Heart right ventricle (tissue), 16 donors: ENCODE measurements at places on chromosomes 6 and 20.

DNA sequence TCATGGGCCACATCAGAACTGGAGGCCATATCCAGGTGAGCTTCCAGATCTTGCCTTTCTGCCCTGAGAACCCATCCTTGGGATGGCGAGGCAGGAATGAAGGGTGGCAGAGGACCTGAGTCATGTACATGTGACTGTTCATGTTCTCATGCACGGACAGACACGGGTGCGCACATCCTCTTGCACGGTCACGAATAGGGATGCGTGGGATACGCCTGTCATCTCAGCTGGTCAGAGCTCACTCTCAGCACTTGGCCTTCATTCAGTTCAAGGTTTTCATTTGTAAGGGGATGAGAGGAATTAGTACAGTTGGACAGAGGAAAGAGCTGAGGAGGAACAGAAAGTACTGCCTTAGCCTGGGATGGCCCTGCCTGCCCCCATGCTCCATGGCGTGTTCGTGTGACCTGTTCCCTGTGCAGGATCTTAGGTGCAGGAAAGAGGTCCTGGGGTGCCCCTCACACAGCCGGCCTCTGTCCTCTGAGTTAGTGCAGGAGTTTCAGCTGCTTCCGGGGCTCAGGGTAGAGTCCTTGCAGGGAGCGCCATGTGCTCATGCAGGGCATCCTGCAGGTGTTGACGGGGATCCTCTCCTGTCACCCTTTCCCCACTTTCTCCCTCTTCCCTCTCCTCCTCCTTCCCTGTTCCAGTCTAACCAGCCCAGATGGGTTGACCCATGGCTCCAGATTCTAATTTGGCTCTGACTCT lies 173.4 kb downstream of the DTNBP1 start:
- DNase-seq: no peak

- no peak for DNase-seq
Observed at GRCh38 chr6:169913096-169913638, 161.7 kb downstream of the ERMARD start.

DNA sequence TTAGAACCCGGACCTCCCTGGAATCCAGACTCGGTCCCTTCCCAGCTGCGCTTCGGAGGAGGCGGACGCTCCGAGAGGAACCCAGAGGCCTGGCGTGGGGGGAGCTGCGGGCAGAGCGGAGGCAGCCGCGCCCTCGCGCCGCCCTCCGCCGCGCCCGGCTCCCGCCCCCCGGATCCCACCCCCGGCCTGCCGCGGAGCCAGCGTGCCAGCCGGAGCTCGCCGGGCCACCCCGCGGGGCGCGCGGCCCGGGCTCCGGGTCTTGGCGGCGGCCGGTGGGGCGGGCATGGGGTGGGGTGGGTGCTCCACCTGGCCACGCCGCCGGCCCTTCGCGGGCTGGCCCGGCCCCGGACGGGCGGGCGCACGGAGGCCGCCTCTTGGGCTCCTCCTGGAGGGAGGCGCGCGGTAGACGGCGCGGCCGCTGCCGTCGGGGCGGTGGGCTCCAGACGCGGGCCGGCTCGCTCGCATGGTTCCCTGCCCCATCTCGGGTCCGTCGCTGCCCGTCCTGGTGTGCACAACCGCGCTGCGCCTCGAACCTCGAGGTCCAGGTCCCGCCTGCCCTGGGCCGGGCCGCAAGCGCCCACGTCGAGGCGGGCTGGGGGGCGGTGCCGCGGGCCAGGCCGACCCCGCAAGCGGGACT lies 592 bp upstream of the CDYL start:
- DNase-seq: peak; percentile 67

DNA sequence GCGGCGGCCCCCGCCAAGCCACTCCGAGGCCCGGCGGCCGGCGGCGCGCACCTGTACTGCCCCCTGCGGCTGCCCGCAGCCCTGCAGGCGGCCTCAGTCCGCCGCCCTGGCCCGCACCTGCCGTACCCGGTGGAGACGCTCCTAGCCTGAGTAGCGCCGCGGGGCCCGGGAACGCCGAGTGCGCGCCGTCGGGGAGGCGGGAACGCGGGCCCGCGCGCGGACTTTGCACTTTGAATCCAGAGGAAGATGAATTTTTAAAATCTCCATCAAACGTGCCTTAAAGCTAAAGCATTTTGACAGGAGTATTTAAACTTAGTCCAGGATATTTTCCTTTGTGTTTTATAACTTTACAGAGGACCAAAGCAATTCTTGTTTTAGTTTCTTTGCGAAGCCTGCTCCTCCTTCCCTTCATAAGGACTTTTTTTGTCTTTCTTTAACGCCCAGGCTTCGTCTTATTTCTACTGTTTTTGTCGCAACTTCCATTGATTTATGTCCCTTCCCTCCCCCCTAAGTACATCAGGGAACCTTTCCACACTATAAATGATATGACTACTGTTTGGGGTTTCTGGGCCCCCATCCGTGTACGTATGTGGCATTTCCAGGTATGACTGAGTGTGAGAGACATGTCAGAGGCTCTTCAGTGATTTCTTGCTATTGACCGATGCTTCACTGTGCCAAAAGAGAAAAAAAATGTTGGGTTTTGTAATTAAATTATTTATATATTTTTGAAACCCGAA lies 2.0 kb downstream of the FOXQ1 start:
- DNase-seq: no peak

DNA sequence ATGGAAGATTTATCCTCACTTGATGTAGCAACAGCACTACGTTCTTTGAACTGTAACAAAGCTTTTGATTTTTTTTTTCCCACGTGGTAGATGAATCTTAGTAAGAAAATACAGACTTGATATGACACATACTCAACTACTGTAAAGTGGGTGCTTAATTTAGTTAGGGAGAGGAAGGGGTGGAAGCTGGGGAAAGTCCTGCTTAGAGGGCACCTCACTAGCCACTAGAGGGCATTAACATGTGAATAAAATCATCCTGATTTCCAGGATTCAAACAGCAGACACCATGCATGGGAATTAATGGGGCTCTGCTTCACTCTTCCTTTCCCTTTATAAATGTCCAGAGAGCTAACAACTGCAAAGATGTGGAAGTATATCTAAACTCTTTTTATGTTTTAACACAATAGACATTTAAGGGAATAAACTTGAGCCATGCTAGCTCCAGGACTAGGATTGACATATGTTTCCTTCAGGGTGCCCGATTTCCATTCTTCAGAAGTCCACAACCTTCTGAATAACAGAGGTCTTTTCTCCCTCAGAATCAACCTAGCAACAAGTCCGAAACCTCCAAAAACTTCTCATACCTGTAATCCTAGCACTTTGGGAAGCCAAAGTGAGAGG lies 250.1 kb downstream of the ATXN1 start:
- no peak for DNase-seq

DNA sequence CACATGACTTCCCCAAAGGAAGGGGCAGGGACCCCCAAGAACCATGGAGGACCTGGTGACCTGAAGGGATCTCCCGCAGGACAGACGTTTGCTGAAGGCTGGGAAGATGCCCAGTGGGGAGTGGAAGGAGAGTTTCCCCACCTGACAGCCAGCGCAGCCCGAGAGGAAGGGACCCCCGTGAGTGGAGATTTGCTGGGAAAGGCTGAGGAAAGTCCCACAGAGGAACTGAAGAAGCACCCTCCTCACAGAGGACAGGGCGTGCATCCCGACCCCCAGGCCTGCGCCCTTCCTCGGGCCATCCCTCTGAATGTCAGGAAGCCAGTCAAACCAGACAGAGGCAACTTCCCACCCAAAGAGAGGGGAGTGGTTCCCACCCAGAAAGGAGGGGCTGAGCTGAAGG lies 29.6 kb upstream of the AAR2 start:
- DNase-seq: no peak

DNA sequence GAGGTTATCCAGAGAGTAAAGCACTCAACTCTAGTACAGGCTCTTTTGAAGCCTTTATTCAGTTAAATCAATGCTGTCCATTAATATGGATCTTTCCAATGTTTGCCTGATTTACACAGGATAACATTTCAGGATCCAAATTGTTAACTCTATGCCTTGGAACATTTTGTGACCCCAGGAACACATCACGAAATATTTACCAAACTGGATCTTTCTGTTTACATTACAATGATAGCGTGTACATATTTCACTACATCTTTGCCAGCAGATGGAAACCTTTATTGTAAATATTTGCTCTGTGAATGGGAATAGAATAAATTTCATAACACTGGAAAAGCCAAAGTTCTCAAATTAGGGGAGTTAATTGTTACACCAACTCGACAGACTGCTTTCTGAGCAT lies 23.5 kb downstream of the BPIFA2 start:
- DNase-seq: no peak

DNA sequence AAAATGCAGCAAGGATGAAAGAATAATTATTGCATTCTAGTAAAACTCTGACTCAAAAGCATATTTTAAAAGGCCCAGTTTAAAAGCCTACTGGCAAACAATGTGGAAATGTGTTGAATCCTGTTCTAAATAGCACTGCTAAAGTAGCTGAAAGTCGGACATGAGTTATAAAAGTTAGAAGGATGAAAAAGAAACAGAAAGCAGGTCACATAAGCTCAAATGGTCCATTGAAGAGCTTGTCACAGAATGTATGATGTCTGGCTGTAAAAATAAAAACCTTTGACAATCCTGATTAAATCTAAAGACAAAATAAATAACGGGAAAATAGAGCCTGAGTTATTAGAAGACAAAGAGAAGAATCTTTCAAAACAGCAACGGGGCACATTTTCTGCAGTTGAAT lies 218.6 kb upstream of the UFL1 start:
- DNase-seq: no peak

GRCh38 chr6:63236398-63236817 lies 25.1 kb downstream of the FKBP1C start:
- DNase-seq: no peak

DNA sequence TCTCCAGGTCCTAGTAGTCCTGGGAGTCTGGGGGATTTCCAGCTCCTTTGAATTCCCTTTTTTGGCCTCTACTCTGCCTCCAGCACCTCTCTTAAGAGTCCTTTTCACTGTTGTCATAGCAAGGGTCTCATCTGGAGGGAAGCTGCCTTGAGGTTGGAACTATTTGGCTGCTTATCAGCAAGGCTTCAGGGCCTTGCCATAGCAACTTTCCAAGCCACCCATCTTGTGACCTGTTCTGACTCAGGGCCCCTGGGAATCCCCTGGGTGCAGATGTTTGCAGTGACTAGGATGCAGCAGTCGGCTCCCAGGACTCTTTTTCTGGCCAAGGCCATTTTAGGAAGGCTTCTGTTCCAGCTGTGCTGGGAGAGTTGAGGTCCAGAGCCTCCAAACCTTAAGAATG lies 12.4 kb downstream of the PKIG start:
- peak; percentile 48 for DNase-seq

- DNase-seq: no peak
Observed at GRCh38 chr6:89640804-89641203, 2.3 kb upstream of the LYRM2 start.

DNA sequence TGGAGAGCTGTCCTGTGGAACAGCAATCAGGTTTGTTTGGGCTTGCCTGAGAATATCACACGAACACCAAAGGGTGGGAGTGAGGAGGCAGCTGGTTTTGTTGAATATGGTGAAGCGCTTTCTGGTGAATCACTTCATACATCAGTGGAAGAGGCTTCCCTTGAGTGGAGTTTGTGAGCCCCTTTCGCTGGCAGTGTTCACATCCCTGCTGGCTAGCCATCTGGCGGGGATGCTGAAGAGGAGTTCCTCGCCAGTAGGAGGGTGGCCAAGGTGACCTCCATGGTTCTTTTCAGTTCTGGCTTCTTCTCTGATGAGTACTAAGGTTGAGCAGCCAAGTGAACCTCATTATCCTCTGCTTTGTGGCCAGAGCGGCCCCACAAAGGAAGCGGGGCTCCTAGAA lies 37.7 kb upstream of the RNF8 start:
- DNase-seq: no peak

DNA sequence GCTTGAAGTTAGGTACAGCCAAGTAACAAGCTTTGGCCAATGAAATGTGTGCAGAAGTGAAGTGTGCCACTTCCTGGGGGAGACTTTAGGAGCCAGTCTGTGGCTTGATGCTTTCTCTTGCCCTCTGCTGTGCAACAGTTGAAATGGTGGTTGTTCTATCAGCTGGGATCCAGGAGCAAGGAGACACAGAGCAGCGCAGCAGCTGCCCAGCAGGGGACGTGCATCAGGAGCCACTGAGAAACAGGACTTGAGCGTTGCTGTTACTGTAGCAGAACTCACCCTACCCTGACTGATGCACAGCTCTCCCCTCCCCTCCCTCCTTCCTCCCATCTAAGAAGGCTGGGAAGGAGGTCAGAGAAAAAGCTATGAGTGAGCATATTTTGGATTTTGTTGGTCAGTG lies 18.9 kb upstream of the CCN5 start:
- DNase-seq: no peak

DNA sequence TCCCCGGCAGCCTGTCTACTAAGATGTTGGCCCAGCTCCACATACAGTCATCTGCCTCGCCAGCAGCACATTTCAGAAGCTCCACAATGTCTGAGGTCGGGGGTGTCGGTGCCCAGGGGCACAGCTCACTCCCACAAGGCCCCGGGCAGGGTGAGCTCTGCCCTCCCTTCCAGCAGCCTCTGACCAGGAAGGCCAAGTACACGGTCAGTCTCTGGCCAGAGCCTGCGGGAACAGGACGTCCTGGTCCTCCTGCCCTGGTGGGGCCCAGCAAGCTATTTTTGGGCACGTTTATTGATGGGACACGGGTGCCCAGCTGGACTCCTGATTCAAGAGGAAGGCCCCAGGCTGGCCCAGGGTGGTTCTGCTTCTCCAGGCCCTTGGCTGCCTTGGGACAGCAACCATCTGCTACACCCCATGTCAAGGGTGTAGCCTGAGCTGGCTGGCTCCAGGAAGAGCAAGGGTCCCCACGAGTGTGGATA lies 114.9 kb upstream of the PTPN1 start:
- DNase-seq: peak; percentile 44

DNA sequence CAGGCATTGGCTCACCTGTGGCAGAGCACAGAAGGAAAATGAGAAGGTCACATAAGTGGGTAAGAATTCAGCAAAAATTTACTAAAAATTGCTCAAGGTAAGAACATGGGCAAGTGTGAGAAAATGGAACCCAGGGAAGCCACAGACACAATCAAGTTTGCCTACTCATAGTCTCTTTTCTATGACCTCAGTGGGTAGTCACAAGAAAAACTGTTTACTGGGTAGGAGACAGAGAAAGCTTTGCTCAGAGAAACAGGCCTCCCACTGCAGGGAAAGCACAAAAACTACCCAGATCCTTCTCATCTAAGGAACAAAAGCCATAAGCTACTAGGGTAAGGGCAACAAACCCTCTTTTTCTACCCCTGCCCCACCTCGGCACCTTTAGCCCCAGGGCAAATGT lies 35.2 kb downstream of the FAM184A start:
- DNase-seq: no peak

GRCh38 chr20:10511170-10511508 lies 76.0 kb downstream of the SLX4IP start:
- no peak for DNase-seq

- no peak for DNase-seq
Observed at GRCh38 chr6:97009781-97010492, 85.4 kb downstream of the KLHL32 start.
